ENCODE measurements at places on chromosomes 7 and 10.
A peak's percentile ranks its signal among the peaks of the same experiment; 100 is the strongest.

GRCh38 chr7:45065031-45065995 is 23.5 kb downstream of the NACAD start:
- no peak for DNase-seq

- peak; percentile 23 for DNase-seq
These were observed 45.4 kb upstream of the MBL2 start for GRCh38 chr10:52818019-52818418.

DNA sequence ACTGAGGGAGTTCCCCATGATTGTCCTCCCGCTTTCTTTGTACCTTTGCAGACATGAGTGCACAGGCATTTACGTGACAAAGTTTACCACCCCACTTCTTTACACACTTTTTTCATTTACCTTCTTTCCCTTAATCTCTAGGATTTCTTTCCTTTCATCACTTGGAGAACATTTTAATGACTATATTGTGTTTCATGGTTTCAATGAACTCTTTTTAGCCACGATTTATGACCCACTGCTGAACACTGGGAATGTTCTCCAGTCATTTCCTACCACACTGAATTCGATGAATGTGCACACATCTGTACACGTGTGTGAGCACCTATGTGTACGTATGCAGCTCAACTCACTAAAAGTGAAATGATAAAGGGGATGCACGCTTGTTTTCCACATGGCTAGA is 371.7 kb upstream of the IGFBP3 start:
- no peak for DNase-seq

GRCh38 chr7:95454438-95455045 is 19.7 kb upstream of the PON2 start:
- DNase-seq: no peak

- peak; percentile 94 for DNase-seq
These were observed 13.9 kb downstream of the ARHGAP19 start for GRCh38 chr10:97278491-97278989.

DNA sequence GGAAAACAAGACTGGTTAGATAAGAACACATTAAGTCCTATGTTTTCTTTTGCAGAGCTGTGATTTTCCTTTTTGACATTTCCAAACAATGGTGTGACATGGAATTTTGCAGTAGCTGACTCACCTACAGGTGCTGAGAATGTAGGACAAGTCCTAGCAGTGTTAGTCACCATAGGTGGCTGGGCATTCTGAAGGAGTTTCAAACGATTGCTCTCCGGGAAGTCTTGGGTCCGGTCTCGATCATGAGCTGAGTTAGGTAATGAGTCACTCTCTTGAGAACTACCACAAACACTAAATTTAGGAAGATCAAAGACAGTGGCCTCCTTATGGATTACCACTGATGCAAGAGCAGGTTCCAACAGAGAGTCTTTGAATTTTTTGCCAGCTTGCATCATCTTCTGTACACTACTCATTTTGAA is 3.6 kb downstream of the FIGNL1 start:
- DNase-seq: peak; percentile 53

- DNase-seq: no peak
These were observed 231.7 kb downstream of the HDAC9 start for GRCh38 chr7:18727115-18727870.

- no peak for DNase-seq
These were observed 540.6 kb upstream of the TEX47 start for GRCh38 chr7:89336121-89336520.

DNA sequence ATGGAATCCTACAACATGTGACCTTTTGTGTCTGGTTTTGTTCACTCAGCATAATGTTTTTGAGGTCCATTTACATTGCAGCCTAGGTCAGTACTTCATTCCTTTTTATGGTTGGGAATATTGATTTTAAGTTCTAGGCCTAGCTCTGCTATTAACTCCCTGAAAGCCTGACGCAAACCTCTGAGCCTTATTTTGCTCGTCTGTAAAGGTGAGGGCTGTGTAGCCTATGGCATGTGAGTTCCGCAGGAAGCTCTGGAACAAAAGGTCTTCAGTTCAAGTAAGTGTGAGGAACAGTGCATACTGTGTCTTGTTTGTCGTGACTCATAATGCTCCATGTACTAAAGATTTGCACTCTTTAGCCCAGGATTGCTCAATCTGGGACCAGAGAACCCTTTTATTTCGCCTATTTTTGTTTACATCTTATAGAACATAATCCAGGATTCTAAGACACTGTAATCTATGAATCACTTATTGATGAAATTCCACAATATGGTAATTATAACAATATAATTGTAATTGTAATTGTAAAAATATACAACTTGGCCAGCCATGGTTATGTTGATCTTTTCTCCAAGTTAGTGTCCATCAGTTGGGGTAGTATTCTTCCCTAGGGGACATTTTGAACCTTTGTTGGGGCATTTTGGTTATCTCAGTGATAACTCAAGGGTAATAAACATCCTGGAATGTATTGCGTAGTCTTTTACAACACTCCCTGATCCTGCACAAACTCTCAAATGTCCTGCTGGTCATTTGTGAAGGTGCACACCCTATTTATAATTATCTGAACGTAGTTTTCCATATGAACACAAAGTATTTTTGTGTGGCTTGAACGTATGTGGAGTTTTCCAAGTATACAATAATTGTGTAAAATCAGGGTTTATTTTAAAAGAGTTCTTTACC is 184.7 kb downstream of the VTI1A start:
- no peak for DNase-seq

DNA sequence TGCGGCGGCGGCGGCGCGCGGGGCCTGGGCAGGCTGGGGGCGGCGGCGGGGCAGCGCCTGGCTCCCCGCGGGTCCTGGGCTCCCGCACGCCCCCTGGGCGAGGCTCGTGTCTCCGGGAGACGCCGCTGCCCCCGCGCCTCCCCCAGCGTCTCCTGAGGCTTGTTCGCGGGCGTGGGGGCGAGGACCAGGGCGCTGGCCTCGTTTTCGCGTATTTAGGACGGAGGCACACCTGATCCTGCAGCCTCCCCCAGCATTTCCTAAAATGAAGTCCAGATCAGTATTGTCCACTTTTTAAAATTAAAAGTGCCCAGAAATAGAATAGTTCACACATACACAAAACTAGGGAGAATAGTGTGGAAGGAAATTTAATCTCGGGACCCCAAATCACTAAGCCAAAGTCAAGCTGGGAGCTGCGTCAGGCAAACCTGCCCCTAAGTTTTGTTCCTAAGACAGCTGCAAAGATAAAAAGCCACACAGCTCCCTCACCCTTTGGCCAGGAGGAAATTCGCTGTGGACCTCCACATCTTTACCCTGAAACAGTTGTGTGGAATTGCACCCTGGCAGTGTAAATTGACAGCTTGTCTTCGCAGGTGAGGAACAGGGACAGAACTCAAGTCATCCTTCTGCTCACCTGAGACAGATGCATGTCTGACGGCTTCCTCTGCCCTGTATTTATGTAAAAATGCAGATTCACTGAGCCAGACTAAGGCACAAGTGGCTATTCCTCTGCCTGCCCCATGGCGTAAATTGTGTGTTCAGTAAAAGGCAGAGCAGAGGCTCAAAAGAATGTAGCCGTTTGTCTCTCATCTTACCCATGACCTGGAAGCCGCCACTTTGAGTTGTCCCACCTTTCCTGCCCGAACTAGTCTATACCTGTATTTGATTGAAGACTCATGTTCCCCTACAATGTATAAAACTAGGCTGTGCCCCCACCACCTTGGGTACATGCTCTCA is 740 bp downstream of the GALNT11 start:
- DNase-seq: no peak

DNA sequence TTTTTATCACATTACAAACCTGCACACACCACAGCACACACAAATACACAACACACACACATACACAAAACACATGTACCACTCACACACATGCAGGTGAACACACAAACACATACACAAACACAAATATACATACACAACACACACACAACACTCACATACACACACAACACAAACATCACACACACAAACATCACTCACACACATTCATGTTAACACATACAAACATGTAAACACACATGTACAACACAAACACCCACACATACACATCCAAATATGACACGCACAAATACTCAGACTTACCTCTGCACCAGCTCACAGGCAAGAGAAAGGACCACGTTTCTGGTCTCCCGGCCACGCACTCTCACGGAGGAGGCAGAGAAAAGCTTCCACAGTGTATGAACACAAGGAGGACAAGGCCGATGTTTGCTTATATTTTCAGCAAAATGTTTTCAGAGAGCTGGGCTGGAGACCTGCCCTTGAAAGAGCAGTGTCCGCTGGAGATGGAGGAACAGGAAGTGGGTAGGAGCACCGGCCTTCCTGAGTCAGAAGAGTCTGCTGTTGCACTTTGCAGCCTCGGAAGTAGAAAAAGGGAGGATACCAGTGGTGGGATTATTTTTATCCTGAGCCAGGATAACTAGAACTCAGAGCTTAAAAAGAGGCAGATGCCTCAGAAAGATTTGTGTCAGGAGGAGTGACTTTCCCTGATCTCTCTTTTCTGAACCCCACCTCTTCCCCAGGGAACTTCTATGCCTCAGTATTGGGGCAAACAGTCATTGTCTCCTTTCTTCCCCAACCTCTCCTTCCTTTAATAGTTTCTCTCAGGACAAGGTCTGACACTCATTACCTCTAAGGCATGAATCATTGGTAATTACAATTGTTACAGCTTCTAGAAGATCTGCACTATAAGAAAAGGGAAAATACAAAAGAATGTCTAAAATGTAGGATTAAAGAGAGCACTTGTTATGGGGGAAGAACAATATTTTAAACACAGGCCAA is at the start of gene GIMAP6:
Gene GIMAP6 (minus strand): TSS at position 520 of the 999 bp plus-strand sequence. CDS start 2,243 bp downstream, outside the sequence.
- DNase-seq: no peak

- DNase-seq: no peak
These were observed 138.5 kb downstream of the CPED1 start for GRCh38 chr7:121126801-121127534.

GRCh38 chr7:157949711-157950110 is 612.9 kb downstream of the DNAJB6 start:
- DNase-seq: no peak

GRCh38 chr7:151675196-151675920 is 155.7 kb upstream of the RHEB start:
- DNase-seq: no peak

- no peak for DNase-seq
These were observed 55.9 kb upstream of the UNC5B start for GRCh38 chr10:71156436-71156835.

DNA sequence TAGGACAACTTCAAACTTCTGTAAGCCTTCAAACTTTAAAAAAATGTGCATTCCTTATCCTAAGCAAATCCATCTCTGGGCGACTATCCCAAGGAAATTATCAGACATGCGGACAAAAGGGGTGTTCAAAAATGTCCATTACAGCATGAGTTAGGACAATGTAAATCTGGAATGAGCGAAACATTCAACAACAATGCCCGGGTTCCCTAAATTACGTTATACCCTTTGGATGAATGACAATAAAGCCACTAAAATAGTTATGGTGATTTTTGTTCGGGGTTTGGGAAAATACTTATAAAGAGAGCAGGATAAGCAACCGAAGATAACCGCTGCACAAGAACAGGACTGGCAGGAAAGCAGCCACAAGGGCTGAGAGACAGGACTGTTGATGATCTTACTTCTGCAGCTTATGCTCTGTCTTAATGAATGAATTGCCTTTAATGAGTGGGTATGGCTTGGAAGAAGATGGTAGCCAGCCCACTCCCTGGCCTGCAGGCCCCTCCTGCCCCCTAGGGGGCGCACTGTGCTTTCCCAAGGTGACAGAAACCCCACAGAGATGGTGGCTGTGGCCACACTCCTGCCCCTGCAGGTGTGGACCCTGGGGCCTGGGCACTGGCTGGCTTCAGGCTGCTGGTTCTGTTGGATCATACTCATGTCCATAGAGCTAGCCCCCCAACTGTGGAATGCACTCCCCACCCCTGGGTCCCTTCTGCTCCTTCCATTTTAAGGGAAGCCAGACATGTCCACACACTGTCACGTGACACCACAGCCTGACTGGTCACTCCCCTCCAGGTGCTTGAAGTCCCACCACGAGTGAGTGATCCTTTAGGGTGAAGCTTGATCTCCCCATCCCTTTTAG is 45.0 kb downstream of the ZCCHC24 start:
- DNase-seq: no peak

DNA sequence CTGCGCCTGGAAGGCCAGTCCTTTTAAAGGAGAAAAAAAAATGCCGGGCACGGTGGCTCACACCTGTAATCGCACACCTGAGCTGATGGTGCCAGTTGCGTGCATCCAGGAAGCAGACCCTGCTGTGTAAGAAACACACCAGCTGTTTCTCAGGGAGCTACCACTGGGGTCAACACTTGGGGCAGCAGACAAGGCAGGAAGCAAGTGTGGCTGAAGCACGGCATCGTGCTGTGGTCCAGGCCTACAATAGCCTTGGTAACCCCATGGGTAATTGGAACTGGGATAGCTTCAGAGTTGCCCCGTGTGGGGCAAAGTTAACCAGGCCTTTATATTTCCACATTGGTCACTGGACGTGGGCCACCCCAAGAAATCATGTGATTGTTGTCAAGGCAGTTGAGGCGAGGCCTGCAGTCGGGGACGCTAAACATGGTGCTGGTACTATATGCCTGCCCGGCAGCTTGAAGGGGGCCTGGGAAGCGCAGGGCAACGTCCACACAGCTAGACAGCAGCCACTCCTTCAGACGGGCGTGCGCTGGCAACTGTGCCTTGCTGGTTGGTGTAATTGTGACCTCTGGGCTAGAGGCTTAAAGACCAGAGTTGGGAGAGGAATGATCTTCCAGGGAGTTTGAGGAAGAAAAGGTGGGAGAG is 2.5 kb upstream of the TACR2 start:
- DNase-seq: no peak

DNA sequence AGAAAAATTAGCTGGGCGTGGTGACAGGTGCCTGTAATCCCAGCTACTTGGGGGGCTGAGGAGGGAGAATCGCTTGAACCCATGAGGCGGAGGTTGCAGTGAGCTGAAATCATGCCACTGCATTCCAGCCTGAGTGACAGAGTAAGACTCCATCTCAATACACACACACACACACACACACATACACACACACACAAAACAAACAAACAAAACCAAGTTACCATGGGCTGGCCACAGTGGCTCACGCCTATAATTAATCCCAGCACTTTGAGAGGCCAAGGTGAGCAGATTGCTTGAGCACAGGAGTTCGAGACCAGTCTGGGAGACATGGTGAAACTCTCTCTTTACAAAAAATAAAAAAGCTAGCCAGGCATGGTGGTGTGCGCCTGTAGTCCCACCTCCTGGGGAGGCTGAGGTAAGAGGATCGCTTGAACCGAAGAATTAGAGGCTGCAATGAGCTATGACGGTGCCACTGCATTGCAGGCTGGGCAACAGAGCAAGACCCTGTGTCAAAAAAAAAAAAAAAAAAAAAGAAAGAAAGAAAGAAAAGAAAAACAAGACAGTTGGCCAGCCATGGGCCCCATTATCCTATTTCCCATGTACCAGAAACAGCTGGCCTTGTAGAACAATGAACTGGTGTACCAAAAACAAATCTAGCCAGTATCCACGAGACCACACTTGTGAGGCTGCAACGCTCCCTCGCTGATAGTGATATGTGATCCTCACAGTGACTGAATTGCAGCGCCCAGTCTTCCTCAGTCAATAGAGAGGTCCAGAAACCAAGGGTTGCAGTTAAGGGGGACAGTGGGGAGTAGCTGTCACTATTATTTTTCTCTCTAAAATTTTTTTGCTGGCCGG is 6.6 kb upstream of the AGFG2 start:
- no peak for DNase-seq

- DNase-seq: no peak
These were observed 122.1 kb downstream of the NKX6-2 start for GRCh38 chr10:132663666-132664365.

- no peak for DNase-seq
These were observed 153.7 kb downstream of the DNAJB6 start for GRCh38 chr7:157490465-157490912.

GRCh38 chr7:41448104-41448503 is 254.8 kb downstream of the INHBA start:
- DNase-seq: no peak

- no peak for DNase-seq
These were observed 242.3 kb downstream of the DYNC1I1 start for GRCh38 chr7:96014617-96015016.

GRCh38 chr7:53209129-53209528 is 173.7 kb downstream of the POM121L12 start:
- no peak for DNase-seq
